ENCODE measurements at places on chromosomes 12 and 14.

DNA sequence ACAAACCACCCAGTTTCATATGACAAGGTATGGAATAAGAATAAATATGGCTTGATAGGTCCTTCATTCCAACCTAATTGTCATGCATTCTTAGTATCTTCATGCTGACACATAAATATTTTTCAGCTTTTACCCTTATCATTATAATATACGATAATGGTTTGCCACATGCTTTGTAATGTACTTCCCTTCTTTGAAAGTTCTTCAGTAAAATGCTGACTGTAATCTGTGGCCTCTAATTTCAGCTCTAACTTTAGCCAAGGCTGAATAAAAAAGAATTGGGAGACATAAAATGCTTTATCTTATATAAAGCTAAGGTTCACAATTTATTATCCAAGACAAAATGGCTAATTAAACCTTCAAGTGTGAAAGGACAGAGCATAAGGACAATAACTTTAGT, 2.6 kb upstream of the MAP4K5 start:
- no peak for DNase-seq

DNA sequence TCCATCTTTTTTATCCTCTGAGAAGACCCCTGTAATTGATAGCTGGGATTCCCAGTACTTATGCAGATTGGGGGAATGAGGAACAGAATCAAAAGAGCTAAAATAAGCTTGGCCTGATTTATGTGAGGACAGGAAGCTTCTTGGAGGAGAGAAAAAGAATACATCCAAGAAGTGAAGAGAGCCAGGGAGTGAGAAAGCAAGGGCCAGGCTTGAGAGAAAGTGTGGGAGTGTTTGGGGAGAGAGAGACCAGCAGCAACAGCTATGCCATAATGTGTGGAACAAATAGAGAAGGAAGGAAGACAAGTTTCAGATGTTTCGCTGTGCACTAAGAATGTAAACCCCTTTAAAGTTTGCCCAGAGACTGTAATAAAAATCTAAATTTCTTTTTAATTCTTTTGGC, 4.0 kb upstream of the CCDC184 start:
- no peak for DNase-seq

DNA sequence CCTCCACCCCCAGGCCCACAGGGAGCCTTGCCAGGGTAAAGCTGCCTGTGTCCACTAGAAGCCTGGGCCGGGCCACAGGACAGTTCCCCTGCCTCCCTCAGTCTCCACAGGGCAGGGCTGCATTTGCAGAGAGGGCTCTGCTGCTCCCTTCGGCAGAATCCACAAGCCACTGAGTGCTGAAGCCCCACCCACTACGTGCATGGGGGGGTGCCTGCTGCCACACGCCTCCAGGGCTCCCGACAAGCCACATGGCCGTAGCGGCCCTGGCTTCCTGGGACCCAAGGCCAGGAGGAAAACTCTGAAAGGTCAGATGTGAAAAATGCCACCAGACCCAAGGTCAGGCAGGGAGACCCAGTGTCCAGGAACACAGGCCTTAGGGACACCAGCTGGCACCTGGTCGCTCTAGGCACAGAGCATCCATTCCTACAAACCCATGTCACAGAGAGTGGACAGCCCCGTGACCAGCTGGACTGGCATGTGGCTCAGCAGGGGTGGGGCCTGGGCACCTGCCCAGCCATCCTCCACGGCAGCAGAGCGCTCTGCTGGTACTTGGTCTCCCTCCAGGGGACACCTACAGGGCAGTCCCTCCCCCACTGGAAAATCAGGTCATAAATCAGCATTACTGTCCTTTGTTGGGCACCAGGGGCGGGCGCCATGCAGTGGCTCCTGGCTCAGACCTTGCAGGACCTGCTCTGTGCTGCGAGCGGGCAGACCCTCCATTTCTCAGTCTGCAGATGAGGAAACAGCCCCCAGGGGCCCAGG, 42.9 kb downstream of the CCDC85C start:
- DNase-seq, result no peak

GRCh38 chr12:31874961-31875608, 84.1 kb upstream of the RESF1 start:
- no peak for DNase-seq

GRCh38 chr12:94948232-94948810, 55.2 kb downstream of the NDUFA12 start:
- no peak for DNase-seq

- no peak for DNase-seq
Measured at GRCh38 chr12:116659771-116660481, 77.9 kb downstream of the SPRING1 start.

- DNase-seq, result no peak
Measured at GRCh38 chr12:86663716-86664115, 407.5 kb upstream of the MGAT4C start.

DNA sequence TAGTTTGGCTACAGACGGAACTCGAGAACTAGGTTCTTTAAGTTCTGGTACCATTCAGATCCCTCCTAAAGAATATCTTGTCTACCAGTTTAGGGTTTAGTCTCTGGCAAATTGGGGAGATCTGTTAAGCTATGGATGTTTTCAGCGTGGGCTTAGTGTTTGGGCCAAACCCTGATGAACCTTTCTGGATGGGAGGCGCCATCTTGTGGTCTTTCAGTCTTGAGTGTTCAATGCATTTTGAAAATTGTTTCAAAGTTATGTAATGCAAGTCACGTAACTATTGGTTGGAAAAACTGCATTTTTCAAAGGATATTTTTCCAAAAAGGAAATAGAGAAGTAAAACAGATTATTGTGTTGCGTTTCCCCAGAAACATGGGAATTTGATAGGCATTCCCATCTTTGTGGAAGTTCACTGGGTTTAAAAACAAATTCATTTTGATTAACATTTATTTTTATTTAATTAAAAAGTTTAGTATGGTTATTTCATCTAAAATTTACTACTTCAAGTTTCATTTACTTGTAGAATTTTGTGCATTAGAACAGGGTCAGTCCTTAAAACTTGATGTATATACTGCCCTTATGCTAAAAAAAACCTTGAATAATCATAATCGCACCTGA, 169.0 kb downstream of the PRIMA1 start:
- DNase-seq, result peak; percentile 85

GRCh38 chr12:25249931-25250738, 594 bp downstream of the KRAS start:
- DNase-seq, result no peak

DNA sequence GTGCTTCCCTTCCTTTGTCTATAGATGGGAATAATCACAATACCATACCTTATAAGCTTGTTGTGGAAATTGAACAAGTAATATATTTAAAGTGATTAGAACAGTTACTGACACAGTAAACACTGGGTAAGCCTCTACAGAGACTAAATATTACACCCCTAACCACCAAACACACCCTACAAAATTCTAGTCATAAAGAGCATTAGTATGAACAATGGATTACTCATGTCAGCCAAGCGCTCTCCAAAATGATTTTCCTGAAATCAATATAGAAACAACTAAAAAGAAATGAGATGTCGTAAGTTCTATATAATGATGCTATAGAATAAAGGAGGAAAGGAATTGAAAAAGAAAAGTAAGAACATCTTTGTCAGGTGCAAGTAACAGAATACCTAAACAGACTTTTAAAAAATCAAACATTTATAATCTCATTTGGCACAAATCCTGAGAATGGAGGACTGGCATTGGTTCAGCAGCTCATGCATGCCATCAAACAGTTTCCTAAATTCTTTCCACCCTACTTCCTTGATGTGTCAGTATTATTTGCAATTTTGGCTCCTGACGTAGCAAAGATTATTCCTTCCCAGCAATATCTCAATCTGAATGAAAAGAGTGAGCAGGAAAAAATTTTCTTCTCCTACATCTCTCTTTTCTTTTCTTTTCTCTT, 118.0 kb downstream of the SINHCAF start:
- no peak for DNase-seq

DNA sequence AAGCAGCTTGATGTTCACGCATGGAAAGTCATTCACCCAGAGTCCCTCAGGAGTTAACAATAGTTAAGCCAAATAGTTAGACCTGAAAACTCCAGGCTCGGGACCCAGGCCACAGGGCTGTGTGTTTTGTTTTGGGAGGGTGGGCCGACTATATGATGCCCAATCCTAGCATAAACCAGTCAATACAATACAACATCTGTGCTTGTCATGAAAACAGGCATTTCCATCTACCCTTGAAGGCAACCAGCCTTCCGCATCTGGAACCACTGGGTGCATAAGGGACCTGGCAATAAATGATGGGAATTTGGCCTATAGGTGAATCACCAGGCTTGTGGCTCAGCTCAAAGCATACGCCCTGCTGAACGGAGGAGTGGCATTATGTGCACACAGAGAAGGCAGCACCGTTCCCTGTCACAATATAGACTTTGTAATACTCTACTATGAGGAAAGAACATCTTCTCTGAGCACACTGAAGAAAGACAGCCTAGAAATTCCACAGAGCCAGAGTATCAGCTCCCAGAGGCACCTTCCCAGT, 91.0 kb upstream of the FOXN3 start:
- DNase-seq, result no peak

GRCh38 chr12:45220363-45220931, 4.6 kb downstream of the ANO6 start:
- no peak for DNase-seq

GRCh38 chr14:68509188-68509983, 283.5 kb downstream of the ZFP36L1 start:
- no peak for DNase-seq

DNA sequence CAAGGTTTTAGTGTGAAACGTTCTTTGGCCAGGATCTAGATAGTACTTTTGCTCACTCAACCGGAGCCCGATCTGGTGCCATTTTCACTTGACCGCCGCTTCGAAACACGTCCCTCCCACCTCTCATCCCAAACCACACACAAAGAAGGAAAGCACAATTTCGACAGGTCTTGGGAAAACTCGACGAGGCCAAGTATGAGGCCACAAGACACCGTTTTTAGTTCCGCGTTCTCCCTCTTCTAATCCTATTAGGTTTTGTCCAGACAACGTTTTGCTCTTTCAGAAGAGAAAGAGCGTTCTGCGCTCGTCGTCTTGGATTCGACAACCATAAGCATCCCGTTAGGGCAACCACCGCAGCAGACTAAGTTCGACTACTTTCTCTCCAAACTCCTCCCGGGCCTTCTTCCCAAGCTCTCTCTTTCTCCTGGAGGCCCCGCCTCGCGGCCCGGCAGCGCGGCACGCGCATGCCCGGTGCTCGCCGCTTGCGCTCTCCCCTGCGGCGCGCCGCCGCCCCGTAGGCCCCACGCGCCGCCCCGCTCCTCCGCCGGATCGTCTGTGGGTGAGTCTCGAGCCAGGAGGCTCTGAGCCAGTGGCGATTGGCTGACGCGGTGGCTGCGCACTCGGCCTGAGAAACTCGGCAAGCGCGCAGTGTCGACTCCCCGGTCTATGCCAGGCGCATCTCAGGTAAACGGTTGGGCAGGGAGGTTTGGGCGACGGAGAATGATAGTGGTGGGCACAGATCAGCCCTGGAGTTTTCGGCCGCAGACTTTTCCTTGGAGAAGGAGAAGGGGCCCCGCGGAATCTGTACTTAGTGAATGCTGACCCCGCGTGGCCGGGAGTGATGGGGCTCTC, at the start of gene MIPOL1:
Gene MIPOL1 (plus strand): TSS at position 517 of the 852 bp plus-strand sequence. CDS start 49,952 bp downstream, outside the sequence.
- DNase-seq, result peak; percentile 33

GRCh38 chr14:28681681-28682080, 84.9 kb upstream of the FOXG1 start:
- DNase-seq, result no peak

- no peak for DNase-seq
Measured at GRCh38 chr14:96512602-96513397, 10.6 kb downstream of the PAPOLA start.

Data from NCI-H1694 (cell line).